ENCODE measurements at places on chromosomes 12 and 14. TPM values are rescaled to one million over a fixed set of nuclear protein-coding genes. Genes with fewer than 3 reads are reported as not detected.
A peak's percentile ranks its signal among the peaks of the same experiment; 100 is the strongest.

- H3K36me3 ChIP-seq, result no peaks in the 10 kb centered on the region
- H3K4me3 ChIP-seq, result no peak overlapping the region
- no peak for DNase-seq
- H3K27ac ChIP-seq, result no peak overlapping the region
Observed at GRCh38 chr14:99777951-99778350, 15.3 kb upstream of the EML1 start.

DNA sequence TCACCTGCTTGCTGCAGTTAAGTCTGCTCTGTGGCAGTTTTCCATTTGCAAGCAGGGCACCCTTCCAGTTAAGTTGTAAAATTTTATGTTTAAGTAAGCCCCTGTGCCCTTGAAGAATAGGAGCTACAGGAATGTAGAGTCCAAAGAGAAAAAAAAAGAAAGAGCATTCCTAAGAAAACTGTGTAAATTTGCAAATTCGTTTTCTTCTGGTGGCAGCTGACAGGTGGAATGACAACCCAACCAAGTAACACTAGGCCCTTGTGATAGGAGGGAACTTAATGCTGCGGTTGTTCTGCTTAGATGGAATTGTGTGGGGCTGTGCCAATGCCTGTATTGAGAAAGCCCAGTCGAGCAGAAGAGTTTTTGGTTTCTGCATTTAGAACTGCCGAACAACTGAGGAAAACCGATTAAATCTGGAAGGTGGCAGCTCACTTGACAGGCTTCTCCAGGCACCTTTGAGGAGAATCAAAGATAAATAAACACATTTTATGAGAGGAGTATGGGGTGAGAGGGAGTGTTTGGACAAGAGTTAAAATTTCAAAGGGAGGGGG is 280.0 kb downstream of the RAD51B start:
- H3K4me3 ChIP-seq, result no peak overlapping the region
- no peak for DNase-seq
- H3K27ac ChIP-seq, result no peak overlapping the region
- no peaks in the 10 kb centered on the region for H3K4me1 ChIP-seq
- no peaks in the 10 kb centered on the region for H3K36me3 ChIP-seq
- peaks cover 15% of the 10 kb centered on the region for H3K27me3 ChIP-seq

DNA sequence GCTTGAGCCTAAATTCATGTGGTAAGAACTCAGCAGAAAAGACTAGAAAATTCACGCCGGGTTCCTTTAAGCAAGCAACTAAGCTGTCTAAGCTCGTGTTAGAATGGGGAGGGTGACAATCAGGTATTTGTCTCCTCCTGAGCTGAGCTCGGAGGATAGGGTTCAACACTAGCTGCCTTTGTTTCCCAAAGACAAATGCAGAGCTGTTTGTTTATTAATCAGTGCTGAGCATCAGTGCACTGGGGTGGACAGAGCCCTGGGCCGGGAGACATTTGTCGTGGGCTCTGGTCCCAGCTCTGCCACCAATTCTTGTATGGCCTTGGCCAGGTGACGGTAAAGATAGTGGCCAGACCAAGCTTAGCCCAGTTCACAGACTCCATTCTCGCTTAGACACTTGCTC is 43.7 kb downstream of the DEGS2 start:
- H3K36me3 ChIP-seq, result no peaks in the 10 kb centered on the region
- H3K4me3 ChIP-seq, result no peak overlapping the region
- peaks cover 10% of the 10 kb centered on the region for H3K4me1 ChIP-seq
- H3K27ac ChIP-seq, result no peak overlapping the region
- DNase-seq, result no peak

- H3K27ac ChIP-seq, result no peak overlapping the region
- no peaks in the 10 kb centered on the region for H3K36me3 ChIP-seq
- no peaks in the 10 kb centered on the region for H3K4me1 ChIP-seq
- no peaks in the 10 kb centered on the region for H3K27me3 ChIP-seq
Observed at GRCh38 chr12:62873116-62873825, 61.7 kb downstream of the PPM1H start.

DNA sequence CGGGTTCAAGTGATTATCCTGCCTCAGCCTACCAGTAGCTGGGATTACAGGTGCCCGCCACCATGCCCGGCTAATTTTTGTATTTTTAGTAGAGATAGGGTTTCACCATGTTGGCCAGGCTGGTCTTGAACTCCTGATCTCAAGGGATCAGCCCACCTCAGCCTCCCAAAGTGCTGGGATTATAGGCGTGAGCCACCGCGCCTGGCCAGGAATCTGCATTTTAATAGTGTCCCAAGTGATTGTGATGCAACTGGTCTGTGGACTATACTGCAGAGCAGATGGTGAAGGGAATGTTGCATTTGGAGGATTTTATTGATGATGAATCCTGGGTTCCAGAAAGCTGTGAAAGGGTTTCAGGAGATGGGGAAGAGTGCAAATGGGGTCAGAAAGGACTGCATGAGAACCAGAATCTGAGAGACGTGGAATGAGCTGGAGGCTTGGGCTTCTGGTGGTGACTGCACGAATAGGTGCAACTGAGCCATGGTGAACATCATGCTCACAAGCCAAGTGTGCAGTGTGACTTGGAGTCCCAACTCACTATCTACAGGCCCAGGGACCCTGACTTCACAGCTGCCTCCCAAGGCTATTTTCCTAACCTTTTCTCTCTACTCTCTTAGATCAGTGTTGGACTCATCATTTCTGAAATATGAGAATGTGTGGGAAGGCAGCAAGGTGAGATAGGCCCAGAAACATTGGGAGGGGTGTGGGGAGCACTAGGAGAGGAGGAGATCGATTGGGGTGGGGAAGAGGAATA is 4.5 kb downstream of the RPS26 start:
- DNase-seq, result no peak
- H3K27me3 ChIP-seq, result no peaks in the 10 kb centered on the region
- peaks cover 33% of the 10 kb centered on the region for H3K36me3 ChIP-seq
- H3K4me3 ChIP-seq, result no peak overlapping the region
- peaks cover 16% of the 10 kb centered on the region for H3K4me1 ChIP-seq

DNA sequence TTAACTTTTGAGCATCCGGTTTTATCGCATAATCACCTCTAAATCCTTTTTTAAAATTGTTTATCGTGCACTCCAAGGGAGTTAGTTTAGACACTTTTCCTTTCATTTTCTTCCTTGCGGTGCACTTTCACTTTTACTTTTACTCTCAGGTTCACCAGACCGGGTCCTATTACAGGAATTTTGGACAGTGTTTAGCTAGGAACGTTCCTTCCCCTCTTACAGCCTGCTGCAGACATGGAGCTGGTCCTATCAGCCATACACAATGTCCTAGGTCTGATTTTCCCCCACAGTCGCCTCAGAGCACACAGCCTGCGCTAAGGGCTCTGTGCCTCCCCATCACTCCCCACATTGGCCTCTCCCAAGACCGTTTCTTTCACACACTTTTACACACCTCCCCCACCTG is 103.9 kb downstream of the ALG10 start:
- no peaks in the 10 kb centered on the region for H3K27me3 ChIP-seq
- no peaks in the 10 kb centered on the region for H3K36me3 ChIP-seq
- DNase-seq, result no peak
- H3K27ac ChIP-seq, result peak overlapping the region; percentile 30
- no peaks in the 10 kb centered on the region for H3K4me1 ChIP-seq
- peak overlapping the region; percentile 42 for H3K4me3 ChIP-seq

- H3K4me1 ChIP-seq, result no peaks in the 10 kb centered on the region
- H3K36me3 ChIP-seq, result no peaks in the 10 kb centered on the region
- DNase-seq, result no peak
- H3K27me3 ChIP-seq, result no peaks in the 10 kb centered on the region
- no peak overlapping the region for H3K27ac ChIP-seq
Observed at GRCh38 chr14:61129168-61129745, 148.2 kb downstream of the SLC38A6 start.

PAPLN gene
- total RNA-seq, result 2.0 TPM

PPFIA2 gene
- total RNA-seq, result 0.42 TPM

FOXG1 gene
- not detected for total RNA-seq

Data from heart right ventricle (tissue), 16 donors.